Germinal center (tissue), 1 donor: ENCODE measurements at places on chromosomes 16 and 17.

DNA sequence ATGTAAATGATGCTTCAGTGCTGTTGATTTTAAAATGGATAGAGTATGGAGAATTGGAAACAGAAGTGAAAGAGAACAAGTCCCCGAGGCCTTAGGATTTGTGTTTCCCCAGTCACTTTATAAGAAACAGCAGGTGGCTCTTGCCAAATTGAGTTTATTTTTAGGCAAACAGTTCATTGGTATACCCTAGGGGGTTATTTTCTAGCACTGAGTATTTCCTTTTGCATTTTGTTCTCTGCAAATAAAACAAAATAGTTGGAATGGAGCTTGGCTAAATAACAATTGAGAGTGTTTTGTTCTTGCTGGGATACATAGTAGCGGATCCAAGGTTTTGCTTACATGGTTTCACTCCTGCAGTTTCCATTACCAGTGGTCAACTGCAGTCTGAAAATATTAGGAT lies 591.1 kb upstream of the C16orf82 start:
- DNase-seq, result no peak

DNA sequence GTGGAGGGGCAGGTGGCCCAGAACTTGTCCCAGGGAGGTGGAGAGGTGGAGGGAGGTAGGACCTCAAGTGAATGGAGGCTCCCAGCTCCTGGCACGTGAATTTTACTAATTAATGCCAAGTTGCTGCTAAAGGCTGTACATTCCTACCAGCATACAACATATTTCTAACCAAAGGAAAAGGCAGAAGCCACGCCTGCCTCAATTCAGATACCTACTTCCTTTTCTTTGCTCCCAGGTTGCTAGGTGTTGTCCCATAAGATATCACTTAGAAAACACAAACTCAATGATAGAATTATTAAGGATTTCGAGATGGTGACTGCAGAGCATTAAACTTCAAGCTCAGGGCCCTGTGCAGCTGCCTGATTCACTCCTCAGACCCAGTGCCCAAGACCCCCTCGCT lies 20.5 kb upstream of the SMPD3 start:
- DNase-seq, result no peak

GRCh38 chr17:74394977-74395376 lies 27.7 kb downstream of the GPR142 start:
- no peak for DNase-seq

DNA sequence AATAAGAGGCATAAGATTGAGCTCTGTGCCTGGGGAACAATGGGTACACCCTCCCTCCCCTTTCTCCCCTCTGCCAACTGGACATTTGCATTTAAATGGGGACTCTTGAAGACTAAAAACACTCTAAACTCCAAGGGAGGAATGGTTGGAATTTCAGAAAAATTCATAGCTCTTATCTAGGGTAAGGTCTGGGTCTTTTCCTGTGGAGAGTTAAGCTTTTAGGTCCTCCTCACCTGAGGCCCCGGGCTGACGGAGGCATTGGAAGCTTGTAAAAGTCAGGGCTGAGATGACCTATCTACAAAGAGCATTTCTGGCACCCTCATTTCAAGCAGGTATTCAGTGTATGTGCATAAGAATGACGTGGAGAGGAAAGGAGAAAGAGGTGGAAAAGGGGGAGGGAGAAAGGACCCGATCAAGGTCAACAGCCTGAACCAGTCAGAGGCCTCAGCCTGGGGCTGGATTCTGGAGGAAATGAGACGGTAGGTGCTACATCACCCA lies 78.0 kb downstream of the RAP1GAP2 start:
- DNase-seq, result no peak

DNA sequence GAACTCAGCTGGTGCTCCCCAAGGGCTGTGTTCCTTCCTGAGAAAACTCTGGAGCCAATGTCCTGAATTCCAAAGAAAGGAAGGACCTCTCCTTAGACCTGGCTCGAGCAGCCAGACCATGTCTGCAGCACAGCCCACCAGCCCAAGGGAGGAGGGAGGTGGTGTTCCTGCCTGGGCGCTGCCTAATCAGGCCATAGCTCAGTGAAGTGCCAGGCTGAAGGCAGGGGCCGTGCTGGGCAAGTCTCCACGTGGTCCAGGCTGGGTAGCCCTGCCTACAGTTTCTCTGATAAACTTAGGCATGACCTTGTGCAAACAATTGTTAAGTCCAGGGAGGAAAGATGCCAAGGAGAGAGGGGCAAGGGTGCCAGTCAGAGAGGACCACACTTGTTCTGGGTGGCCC lies 76.8 kb downstream of the MPRIP start:
- no peak for DNase-seq

DNA sequence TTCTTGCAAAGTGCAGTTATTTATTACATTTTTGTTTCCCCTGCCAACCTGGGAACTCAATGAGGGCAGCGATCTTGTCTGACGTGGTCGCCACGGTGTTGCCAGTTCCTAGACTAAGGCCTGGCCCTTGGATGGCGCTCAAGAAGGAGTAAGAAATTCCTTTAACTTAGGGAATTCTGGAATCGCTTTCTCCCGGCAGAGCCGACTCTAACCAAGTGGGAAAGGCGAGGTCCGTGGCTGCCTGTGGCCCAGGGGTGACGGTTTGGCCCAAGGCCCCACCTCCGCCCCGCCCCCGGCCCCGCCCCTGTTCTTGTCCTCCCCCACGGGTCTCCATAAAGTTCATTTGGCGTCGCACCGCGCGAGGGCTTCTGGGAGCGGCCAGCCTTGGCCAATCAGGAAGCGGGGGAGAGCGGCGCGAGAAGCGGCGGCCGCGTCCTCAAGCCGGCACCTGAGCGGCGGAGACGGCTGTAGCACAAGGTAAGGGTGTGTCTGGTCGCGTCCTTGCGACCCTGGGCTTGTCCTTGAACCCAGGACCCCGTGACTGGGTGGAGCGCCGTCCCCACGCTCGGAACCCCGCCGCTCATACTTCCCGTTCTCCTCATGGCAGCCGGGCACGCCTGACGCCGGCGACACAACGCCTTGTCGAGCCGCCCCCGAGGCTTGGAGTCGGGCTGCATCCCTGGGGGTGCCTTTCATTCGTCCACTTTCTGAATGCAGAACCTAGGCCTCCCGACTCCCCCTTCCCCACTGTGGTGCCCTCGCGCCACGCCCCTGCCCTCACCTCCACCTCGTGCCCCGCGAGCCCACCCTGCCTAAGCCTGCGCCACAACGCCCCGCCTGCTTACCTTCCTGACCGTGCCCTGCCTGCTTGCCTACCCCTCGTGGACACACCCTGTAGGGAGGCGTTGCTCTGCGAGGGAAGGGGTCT lies at the start of gene NUP93:
NUP93 (plus strand) TSS at position 395 of the 928 bp plus-strand sequence. CDS start 18,119 bp downstream, outside the sequence.
- peak; percentile 93 for DNase-seq

GRCh38 chr16:81415751-81416150 lies 28.9 kb upstream of the CMIP start:
- no peak for DNase-seq

- DNase-seq, result no peak
Measured at GRCh38 chr16:55955424-55955823, 80.3 kb upstream of the CES5A start.

DNA sequence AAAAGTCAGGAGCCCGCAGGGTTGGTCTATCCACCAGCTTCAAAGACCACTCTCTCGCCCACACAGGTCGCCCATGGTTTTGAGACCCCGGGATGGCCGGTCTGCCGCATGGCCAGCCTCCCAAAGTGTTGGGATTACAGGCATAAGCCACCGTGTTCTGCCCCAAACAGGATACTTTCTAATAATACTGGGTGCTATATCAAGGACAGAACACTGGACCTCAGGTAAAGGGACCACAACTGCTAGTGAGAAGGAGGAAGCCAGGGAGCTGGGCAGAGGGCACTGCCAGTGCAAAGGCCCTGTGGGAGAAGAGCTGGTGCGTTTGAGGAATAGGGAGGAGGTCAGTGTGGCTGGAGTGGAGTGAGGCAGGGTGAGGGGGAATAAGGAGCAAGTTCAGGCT lies 34.1 kb downstream of the IL21R start:
- DNase-seq, result no peak

- DNase-seq, result no peak
Measured at GRCh38 chr17:4609761-4610160, 25.4 kb downstream of the SMTNL2 start.

GRCh38 chr17:4585638-4585994 lies 1.3 kb downstream of the SMTNL2 start:
- DNase-seq, result no peak

DNA sequence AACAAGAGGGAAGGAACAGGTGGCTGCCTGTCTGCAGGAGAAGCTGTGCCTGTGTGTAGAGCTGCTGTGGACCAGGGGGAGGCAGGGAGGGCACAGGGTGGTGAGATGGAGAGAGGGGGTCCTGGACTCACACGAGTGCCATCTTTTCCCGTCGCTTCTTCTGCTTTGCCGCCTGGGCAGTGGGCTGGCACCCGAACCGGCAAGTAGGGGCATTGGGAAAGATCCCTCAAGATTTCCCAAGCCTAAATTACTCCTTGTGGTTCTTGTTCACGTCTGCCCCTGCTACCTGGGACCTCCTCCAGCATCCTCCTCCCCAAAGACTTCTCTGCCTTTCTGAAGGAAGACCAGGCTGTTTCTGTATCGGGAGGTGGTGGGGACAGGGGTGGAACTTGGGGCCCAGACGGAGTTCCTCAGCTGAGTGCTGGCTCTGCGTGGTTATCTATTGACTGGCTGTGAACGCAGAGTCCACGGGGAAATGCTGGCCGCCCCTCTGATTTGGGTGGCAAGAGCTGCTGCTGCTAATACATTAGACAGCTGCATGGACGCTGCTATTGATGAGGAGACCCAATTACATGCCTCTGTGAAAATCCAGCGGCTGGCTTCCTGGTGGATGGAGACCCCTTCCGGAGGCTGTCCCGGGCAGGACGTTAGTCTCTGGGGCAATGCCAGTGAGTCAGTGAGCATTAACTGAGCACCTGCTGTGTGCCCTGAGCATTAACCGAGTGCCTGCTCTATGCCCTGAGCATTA lies 114.5 kb downstream of the OR1D5 start:
- DNase-seq, result no peak

DNA sequence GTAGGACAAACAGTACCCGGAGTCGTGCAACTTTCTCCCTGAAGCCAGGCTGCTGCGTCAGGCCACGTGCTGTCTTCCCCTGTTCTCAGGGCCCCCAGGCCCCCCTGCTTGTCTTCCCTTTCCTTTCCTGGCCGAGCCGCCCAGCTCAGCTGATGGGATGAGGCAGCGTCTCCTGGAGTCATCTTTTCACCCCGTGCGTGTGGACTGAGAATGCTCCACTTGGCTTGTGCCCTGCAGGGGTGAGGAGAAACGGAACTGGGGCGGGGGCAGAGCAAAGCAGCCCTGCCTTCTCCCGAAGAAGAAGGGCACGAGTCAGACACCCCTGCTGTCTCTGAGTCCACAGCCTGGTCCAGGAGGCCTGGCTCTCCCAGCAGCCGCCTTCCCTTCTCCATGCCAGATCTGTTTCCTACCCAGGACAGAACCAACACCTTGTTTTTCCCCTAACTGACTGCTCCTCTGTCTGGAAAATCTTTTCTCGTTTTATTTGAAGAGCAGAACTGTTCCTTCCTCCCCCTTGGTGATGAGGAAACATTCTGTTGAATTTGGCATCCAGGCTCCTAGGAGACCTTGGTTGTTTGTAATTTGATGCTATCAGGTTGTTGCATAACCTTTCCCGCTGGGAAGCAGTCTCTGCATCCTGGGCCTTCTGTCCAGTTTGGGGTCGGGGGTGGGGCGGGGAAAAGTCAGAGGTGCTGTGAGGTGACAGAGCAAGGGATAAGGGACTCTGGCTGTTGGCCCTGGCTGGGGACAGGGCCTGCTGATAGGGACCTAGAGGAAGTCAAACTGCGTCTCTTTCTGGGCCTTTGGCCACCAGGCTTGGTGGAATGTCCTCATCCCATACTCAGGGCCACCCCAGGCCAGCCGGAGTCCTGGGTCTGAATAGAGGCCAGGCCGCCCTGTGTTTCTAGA lies 78.8 kb downstream of the WIPI1 start:
- DNase-seq, result no peak

- peak; percentile 66 for DNase-seq
Measured at GRCh38 chr17:77405867-77406732, 265.3 kb downstream of the SEC14L1 start.

GRCh38 chr17:39487946-39488345 lies 26.7 kb downstream of the CDK12 start:
- DNase-seq, result no peak

GRCh38 chr16:64470916-64471315 lies 650.9 kb downstream of the CDH11 start:
- DNase-seq, result no peak

DNA sequence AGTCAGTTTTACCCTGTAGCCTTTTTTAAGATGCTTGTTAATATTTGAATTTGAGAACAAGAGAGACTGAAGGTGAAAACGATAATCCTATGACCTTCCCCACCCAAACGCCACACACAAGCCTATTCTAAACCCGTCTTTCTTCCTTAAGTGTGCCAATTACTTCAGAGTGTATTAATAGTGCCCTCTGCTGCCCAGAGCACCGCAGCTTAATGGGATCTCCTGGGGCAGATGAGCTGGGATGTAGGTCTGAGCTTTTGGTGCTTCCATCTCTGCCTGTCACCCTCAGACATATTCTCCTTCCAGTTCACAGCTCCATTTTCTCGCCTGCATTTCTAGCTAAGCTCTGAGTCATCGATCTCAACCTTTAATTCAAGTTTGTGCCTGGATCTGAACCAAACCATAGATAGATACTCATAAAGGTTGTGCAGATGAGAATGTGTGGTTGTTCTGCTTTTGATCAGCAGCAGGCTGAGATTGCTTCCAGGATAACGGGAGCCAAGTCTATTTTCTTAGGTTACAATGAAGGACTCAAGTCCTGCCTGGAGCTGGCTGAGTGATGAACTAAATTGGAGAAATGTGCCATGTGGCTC lies 46.4 kb upstream of the CDH13 start:
- DNase-seq, result no peak

DNA sequence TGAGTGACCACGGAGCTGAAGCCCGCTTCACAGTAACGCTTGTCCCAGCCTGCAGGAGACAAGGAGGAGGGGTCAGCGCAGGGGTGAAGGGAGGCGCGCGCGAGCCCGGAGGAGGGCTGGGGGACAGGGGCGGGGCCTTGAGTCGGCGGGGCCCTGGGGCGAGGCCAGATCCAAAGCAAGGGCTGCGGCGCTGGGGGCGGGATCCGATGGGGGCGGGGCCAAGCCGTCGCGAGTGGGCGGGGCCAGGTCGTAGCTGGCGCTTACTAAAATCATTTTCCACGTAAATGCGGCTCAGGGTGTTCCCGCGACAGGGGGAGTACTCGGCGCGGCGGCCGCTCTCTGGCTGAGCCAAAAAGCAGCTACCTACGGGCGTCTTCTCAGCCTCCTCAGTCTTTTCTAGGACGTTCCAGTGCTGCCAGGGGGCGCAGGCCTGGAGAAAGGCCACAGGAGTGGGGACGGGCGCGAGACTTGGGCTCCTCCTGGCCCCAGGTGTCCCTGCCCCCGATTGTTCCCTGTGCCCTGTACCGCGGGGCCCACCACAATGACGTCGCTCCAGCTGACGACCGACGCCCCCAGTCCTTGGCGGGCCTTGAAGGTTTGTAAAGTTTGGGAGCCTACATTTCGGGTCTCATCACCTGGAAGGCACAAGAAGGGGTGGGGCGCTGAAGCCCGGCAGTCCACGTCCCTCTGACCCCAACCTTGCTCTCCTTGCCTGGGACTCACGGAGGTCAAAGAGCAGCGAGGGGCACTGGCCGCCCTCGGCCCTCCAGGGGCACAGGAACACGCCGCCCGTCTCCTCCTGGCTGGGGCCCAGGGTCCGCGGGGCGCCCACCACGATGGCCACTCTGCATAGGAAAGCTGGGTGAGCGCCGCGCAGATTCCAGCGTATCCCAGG lies 3.9 kb downstream of the ITGA2B start:
- peak; percentile 89 for DNase-seq

- no peak for DNase-seq
Measured at GRCh38 chr16:53779186-53779585, 75.2 kb downstream of the FTO start.
